Parietal lobe (tissue), 2 donors: ENCODE measurements at places on chromosomes 1 and 21. TPM values are rescaled to one million over a fixed set of nuclear protein-coding genes. Genes with fewer than 3 reads are reported as not detected.

Gene TFB2M
- total RNA-seq = 10.6 TPM

Gene SETDB1
- total RNA-seq = 78.3 TPM

Gene AIDA
- 37.9 TPM for total RNA-seq

Gene ECM1
- 2.8 TPM for total RNA-seq

Gene LRRC42
- 17.2 TPM for total RNA-seq

Gene EFNA3
- total RNA-seq = 11.3 TPM

Gene KCND3
- 17.5 TPM for total RNA-seq

Gene ADAM30
- total RNA-seq = not detected

Gene THEM5
- total RNA-seq = not detected

Gene FCRL2
- total RNA-seq = not detected

Gene DAB1
- total RNA-seq = 93.9 TPM

Gene CRABP2
- 1.9 TPM for total RNA-seq

Gene PCP4L1
- total RNA-seq = 1.9 TPM

Gene NOTCH2
- 62.6 TPM for total RNA-seq

Gene FCRL5
- total RNA-seq = not detected

Gene PTPRC
- 3.8 TPM for total RNA-seq

Gene EPB41
- 78.3 TPM for total RNA-seq

Gene UBASH3A
- total RNA-seq = not detected
